ENCODE measurements at places on chromosomes 4 and X.

DNA sequence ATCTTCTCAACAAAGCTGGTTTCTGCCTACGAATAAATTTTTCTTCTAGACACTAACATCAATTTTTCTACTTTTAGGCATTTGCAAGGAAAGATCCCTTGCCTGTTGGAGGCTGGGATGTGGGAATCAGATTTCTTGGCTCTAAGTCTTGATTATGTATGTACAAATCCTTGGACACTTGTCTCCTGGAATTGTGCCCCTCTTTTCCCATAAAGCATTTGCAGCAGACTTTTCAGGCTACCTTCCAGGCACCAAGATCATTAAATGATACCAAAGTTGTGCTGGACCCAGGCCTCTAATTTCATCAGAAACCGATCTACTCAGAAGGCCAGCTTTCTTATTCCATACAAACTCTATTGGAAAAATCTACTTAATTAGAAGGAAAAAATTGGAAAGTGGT, 339.5 kb upstream of the DIPK2B start:
- no peak for DNase-seq

GRCh38 chr4:55086578-55086977, 38.8 kb downstream of the KDR start:
- DNase-seq: no peak

DNA sequence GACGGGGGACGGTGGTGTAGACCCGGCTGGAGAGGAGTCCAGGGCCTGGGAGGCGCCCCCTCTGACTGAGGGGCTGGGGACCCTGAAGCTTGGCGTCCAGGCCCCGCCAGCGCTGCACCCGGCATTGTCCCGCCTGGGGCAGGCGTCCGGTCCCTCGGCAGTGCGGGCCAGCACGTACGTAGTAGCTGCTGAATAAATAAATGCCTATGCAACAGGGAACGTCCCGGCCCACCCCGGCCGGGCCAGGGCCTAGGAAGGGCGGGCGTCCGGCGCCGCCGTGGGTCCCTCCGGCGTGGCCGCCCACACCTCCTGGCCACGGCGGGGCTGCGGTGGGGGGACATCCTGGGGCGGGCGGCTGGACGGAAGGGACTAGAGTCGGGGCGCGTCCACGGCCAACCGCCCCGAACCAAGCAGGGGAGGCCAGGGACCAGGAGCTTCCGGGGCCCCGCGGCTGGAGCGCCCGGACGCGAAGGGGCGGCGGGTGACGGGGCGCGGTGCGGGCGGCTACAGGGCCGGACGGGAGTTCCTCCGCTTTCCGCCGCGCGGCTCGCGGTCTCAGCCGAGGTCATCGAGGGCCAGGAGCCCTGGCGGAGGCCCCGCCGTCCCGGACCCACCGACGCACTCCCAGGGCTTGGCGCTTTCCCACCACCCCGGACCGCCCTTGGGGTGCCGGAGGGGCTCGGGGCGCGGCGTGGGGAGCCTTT, 886 bp upstream of the WWC2 start:
- DNase-seq: no peak

- DNase-seq: no peak
Observed at GRCh38 chrX:72110051-72110875, 21.5 kb downstream of the RTL5 start.

DNA sequence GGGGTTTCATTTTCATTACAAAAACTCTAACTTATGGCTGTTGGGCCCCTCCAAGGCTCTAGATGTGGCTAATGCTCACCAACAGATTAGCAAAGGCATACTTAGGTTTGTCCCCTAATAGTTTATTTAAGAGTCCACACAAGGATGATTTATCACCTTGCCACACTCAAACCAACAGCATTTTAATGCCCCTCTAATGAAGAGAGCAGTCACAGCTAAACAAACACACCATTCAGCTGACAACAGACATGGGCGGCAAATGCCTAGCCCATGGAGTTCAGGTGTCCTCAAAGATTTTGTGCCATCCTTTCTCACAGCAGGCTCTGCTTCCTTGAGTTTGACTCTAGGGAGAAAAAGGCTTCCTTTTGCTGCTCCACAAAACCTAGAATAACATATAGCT, 61.8 kb upstream of the CITED1 start:
- no peak for DNase-seq

DNA sequence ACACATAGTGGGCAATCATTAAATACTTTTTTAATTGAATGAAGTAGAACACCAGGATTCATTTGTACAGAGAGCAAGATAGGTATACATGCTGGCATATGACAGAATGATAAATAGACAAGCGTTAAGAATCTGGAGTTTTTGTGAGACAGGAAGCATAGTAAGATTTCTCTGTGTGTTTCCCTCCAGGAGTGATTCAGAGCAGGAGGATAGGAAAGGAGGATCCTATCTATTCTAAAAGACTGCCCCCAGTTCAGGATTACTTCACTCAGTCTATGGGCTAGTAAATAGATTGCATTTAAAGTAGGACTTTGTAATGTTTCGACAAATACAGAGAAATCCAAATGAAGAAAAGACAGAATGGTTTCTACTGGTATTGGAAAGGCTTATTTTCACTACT, 423.7 kb downstream of the PDGFC start:
- DNase-seq: no peak

DNA sequence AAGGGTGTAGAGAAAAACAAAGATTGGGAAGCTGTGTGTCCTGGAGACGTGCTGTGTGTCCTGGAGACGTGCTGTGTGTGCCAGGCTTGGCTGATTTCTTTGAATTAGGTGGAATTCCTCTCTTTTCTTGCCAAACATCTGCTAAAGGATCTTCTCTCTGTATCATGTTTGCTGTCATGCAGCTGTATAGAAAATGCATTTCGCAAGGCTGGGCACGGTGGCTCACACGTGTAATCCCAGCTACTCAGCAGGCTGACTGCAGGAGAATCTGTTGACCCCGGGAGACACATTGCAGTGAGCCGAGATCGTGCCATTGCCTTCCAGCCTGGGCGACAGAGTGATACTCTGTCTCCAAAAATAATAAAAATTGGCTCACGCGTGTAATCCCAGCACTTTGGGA, 187.0 kb downstream of the CRLF2 start:
- DNase-seq: no peak

DNA sequence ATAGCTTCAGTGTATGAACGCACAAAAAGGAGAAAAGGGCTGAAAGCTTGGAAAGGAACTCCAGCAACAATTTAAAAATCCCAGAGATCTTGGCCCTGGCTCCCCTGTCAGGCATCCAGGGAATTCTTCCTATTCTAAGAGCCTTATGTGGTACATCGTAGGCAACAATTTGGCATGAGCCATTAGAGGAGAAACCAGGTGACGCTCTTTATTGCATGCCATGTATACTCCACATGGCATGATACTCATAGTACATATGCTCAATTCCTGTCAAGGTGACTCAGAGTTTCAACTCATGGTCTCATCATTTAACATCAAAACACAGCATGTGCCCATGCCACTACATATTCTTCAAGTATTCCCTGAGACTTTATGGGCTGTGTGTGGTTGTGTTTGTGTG, 191.3 kb downstream of the OR13H1 start:
- no peak for DNase-seq

- DNase-seq: no peak
Observed at GRCh38 chr4:27791640-27792039, 931.0 kb downstream of the STIM2 start.

- no peak for DNase-seq
Observed at GRCh38 chr4:148034813-148035212, 302.9 kb downstream of the ARHGAP10 start.

- DNase-seq: no peak
Observed at GRCh38 chr4:143347484-143348111, 10.9 kb downstream of the GAB1 start.

All from retinal pigment epithelial cell (primary cell).